Adrenal gland (tissue), 19 donors: ENCODE measurements at places on chromosomes 12 and 14. TPM values are rescaled to one million over a fixed set of nuclear protein-coding genes. Genes with fewer than 3 reads are reported as not detected.
A peak's percentile ranks its signal among the peaks of the same experiment; 100 is the strongest.

GRCh38 chr12:65934480-65935115 is 110.3 kb downstream of the HMGA2 start:
- no peak overlapping the region for H3K27ac ChIP-seq
- no peak for DNase-seq
- no peaks in the 10 kb centered on the region for H3K4me1 ChIP-seq

DNA sequence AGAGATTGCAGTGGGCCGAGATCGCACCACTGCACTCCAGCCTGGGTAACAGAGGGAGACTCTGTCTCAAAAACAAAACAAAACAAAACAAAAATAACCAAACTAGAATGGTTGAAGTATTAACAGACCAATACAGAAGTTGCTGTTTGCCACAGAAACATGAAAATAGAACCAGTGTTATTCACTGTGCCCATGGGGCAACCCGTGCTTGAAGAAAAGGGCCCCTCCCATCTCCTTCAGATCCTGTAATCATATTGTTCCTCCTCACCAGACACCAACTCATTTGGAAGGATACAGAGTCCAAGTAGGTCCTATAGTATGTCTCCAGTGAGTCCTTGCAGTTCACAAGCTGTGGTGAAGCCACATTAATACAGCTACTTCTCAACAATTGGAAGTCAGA is 30.9 kb downstream of the SLC35F4 start:
- DNase-seq, result no peak
- H3K4me1 ChIP-seq, result no peaks in the 10 kb centered on the region
- no peaks in the 10 kb centered on the region for H3K36me3 ChIP-seq
- H3K27me3 ChIP-seq, result peaks cover 16% of the 10 kb centered on the region
- no peak overlapping the region for H3K4me3 ChIP-seq

Gene SLC7A8
- total RNA-seq, result 37.2 TPM

- DNase-seq, result no peak
- no peak overlapping the region for H3K4me3 ChIP-seq
- no peaks in the 10 kb centered on the region for H3K27me3 ChIP-seq
- peak overlapping the region; percentile 63 for H3K27ac ChIP-seq
- H3K4me1 ChIP-seq, result no peaks in the 10 kb centered on the region
Measured at GRCh38 chr12:77232045-77232444, 166.7 kb upstream of the E2F7 start.

- H3K36me3 ChIP-seq, result no peaks in the 10 kb centered on the region
- no peak for DNase-seq
- H3K4me1 ChIP-seq, result peaks cover 12% of the 10 kb centered on the region
- H3K27me3 ChIP-seq, result no peaks in the 10 kb centered on the region
- no peak overlapping the region for H3K27ac ChIP-seq
Measured at GRCh38 chr12:26276709-26277108, 81.3 kb downstream of the SSPN start.

- no peak overlapping the region for H3K27ac ChIP-seq
- H3K27me3 ChIP-seq, result no peaks in the 10 kb centered on the region
- no peak for DNase-seq
- H3K4me1 ChIP-seq, result peaks cover 33% of the 10 kb centered on the region
Measured at GRCh38 chr14:76775695-76776427, 14.6 kb downstream of the VASH1 start.

- no peak overlapping the region for H3K27ac ChIP-seq
- no peaks in the 10 kb centered on the region for H3K4me1 ChIP-seq
- H3K27me3 ChIP-seq, result no peaks in the 10 kb centered on the region
- H3K4me3 ChIP-seq, result no peak overlapping the region
Measured at GRCh38 chr12:39095636-39096330, 190.4 kb upstream of the CPNE8 start.

DNA sequence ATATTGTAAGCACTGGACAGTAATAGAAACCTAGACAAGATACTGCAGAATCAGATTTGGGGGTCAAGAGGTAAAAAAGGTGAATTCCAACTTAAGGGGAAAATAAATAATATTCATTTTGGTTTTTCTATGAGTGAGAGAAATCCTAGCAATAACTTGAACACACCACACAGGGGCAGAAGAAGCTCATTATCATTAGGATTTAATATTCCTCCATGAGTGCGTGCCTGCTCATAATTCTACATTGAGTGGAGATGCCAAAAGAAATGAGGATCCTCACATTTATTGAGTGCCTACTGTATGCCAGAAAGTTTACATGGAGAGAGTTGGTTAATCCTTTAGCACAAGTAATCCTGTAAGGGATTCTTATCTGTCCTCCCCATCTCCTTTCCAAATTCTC is 40.5 kb upstream of the C14orf132 start:
- H3K27me3 ChIP-seq, result peaks cover 5% of the 10 kb centered on the region
- no peak overlapping the region for H3K4me3 ChIP-seq
- no peaks in the 10 kb centered on the region for H3K4me1 ChIP-seq
- no peak overlapping the region for H3K27ac ChIP-seq
- no peak for DNase-seq

GRCh38 chr14:23643533-23644194 is 7.5 kb downstream of the DHRS2 start:
- no peak overlapping the region for H3K27ac ChIP-seq
- no peaks in the 10 kb centered on the region for H3K36me3 ChIP-seq

Gene NOS1
- total RNA-seq, result 0.11 TPM

GRCh38 chr12:76013603-76014002 is 18.0 kb downstream of the PHLDA1 start:
- DNase-seq, result no peak
- no peaks in the 10 kb centered on the region for H3K4me1 ChIP-seq
- no peaks in the 10 kb centered on the region for H3K27me3 ChIP-seq
- no peak overlapping the region for H3K4me3 ChIP-seq
- no peak overlapping the region for H3K27ac ChIP-seq
